ENCODE measurements at places on chromosomes 11 and 22. TPM values are rescaled to one million over a fixed set of nuclear protein-coding genes. Genes with fewer than 3 reads are reported as not detected.

Gene OR56A5
- total RNA-seq, result not detected

Gene HBG2
- not detected for total RNA-seq

Gene RASSF10
- not detected for total RNA-seq

- no peaks in the 10 kb centered on the region for H3K4me1 ChIP-seq
- DNase-seq, result no peak
- no peaks in the 10 kb centered on the region for H3K36me3 ChIP-seq
- no peak overlapping the region for H3K27ac ChIP-seq
- H3K27me3 ChIP-seq, result no peaks in the 10 kb centered on the region
Observed at GRCh38 chr11:10225553-10225952, 68.5 kb downstream of the SBF2 start.

- H3K27ac ChIP-seq, result no peak overlapping the region
- H3K36me3 ChIP-seq, result no peaks in the 10 kb centered on the region
- H3K4me3 ChIP-seq, result no peak overlapping the region
- H3K4me1 ChIP-seq, result no peaks in the 10 kb centered on the region
- H3K27me3 ChIP-seq, result no peaks in the 10 kb centered on the region
- no peak for DNase-seq
Observed at GRCh38 chr22:28243539-28243938, 324.5 kb upstream of the PITPNB start.

DNA sequence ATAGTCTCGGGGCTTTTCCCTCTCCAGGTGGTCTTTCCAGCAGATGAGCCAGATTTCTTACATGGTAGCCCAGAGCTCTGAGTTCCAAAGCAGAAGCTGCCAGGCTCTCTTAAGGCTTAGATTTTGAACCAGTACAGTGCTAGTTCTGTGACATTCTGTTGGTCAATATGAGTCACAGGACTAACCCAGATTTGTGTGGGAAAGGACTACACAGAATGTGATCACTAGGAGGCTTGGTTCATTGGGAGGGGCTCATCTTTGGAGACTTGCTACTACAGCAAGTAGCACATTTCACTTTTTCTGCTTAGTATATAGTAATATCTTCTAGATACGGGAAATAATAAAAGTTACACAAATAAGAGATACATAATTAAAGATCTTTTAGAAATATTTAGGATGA lies 24.1 kb downstream of the RNF214 start:
- H3K4me3 ChIP-seq, result no peak overlapping the region
- peaks cover 21% of the 10 kb centered on the region for H3K36me3 ChIP-seq
- H3K4me1 ChIP-seq, result no peaks in the 10 kb centered on the region
- H3K27ac ChIP-seq, result no peak overlapping the region
- DNase-seq, result no peak

DNA sequence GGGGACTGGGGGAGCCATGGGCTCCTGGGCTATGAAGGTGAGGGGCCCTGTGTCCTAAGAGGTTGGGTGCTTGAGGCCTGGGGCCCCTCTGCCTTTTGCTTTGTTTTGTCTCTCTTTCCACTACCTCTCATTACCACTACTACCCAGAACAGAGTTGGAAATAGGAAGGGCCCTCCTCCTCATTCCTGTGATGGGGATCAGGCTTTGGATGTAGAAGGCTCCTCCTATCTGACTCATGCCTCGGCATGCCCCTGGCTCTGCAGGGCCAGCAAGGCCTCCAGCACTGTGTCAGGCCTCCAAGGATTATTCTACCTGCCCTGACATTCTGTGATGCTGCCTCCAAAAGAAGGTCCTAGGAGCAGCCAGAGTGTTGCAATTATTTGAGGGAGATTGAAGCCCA lies 766 bp downstream of the IZUMO1R start:
- no peak overlapping the region for H3K27ac ChIP-seq
- H3K4me3 ChIP-seq, result no peak overlapping the region
- H3K4me1 ChIP-seq, result no peaks in the 10 kb centered on the region

- no peaks in the 10 kb centered on the region for H3K36me3 ChIP-seq
- no peaks in the 10 kb centered on the region for H3K27me3 ChIP-seq
- no peak for DNase-seq
- no peak overlapping the region for H3K4me3 ChIP-seq
- H3K27ac ChIP-seq, result no peak overlapping the region
- no peaks in the 10 kb centered on the region for H3K4me1 ChIP-seq
Observed at GRCh38 chr11:81004576-81004975, 1563.7 kb upstream of the TENM4 start.

GRCh38 chr22:35334004-35334403 lies 34.3 kb downstream of the TOM1 start:
- H3K36me3 ChIP-seq, result peaks cover 79% of the 10 kb centered on the region
- no peaks in the 10 kb centered on the region for H3K27me3 ChIP-seq
- H3K4me3 ChIP-seq, result no peak overlapping the region
- H3K27ac ChIP-seq, result no peak overlapping the region

- H3K36me3 ChIP-seq, result no peaks in the 10 kb centered on the region
- peaks cover 8% of the 10 kb centered on the region for H3K4me1 ChIP-seq
- DNase-seq, result no peak
- H3K4me3 ChIP-seq, result no peak overlapping the region
- no peak overlapping the region for H3K27ac ChIP-seq
Observed at GRCh38 chr11:94737171-94737611, 31.0 kb upstream of the AMOTL1 start.

DNA sequence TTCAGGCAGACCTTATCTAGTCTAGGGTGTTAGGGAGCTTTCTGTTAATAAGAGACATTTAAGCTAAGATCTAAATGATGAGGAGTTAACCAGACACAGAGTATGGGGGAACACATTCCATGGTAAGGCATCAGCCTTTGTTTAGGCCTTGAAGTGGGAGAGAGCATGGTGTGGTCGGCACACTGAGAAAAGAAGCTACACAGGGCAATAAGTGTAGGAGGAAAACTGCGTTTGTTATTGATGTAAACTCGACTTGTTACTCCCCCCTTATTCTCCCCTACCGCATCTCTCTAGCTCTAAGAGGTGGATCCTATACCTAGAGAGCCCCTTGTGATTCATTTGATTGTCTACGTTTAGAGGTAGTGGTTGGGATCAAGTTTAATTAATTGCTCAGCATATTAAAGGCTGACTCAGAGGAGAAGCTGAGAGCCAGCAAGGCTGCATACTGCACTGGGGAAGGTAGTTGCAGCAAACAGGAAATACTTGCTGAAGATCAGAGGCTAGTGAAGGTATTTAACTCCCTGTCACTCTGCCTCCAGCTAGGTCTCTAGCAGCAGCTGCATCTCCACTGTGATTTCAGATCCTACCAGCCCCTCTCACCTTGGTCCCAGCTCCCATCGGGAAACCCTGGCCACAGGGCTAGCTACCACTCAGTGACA lies 86.8 kb upstream of the TEAD1 start:
- no peaks in the 10 kb centered on the region for H3K27me3 ChIP-seq
- no peak for DNase-seq
- H3K36me3 ChIP-seq, result no peaks in the 10 kb centered on the region
- no peak overlapping the region for H3K27ac ChIP-seq
- no peaks in the 10 kb centered on the region for H3K4me1 ChIP-seq

DNA sequence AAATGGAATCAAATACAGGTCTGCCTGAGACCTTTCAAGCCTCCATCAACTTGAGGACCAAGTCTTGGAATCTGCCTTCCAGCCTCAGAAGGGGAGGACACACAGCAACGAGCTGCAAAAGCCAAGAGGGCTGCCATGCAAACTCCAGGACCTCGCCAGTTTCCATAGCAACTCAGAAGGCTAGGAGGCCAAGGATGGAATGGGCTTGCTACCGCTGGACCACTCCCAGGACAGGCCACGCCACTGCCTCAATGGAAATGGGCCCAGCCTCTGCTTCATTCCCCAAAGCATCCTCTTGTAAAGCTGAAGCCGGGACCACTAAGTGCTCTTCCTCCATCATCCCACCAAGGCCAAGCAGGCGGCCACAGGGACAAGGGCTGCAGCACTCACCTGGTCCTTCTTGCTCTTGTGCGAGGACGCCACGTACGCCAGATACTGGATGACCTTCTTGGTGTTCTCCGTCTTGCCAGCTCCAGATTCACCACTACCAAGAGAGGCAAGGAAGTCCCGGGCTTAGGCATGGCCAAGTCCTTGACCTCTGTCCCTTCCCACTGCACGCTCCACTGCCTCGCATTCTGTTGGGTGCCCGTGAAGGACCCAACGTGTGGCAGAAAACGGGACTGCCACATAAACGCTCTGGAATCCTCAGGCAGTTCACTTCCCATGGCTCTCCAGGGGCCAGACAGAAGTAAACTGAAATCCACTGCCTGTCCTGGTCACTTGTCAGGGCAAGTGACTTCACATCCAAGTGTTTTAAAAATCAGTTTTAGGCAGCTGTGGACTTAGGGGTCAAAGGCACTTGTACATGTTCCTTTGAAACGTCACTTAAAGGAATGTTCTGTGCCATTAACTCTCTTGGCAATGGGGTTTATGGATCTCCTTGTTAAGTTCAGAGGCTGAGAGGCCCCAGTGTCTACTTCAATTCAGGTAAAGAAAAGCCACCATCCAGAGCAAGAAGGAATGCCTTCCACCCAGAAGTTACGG lies 61.3 kb downstream of the MYH9 start:
- no peak overlapping the region for H3K4me3 ChIP-seq
- no peaks in the 10 kb centered on the region for H3K27me3 ChIP-seq
- H3K27ac ChIP-seq, result peak overlapping the region; percentile 92
- H3K36me3 ChIP-seq, result peaks cover 96% of the 10 kb centered on the region
- no peak for DNase-seq

GRCh38 chr11:113884361-113884836 lies 9.0 kb upstream of the USP28 start:
- no peaks in the 10 kb centered on the region for H3K36me3 ChIP-seq
- no peak for DNase-seq
- no peak overlapping the region for H3K27ac ChIP-seq
- H3K27me3 ChIP-seq, result no peaks in the 10 kb centered on the region

GRCh38 chr11:110968348-110969062 lies 256.3 kb upstream of the ARHGAP20 start:
- no peaks in the 10 kb centered on the region for H3K27me3 ChIP-seq
- H3K27ac ChIP-seq, result no peak overlapping the region
- peak; percentile 3 for DNase-seq
- H3K4me3 ChIP-seq, result no peak overlapping the region
- no peaks in the 10 kb centered on the region for H3K4me1 ChIP-seq

DNA sequence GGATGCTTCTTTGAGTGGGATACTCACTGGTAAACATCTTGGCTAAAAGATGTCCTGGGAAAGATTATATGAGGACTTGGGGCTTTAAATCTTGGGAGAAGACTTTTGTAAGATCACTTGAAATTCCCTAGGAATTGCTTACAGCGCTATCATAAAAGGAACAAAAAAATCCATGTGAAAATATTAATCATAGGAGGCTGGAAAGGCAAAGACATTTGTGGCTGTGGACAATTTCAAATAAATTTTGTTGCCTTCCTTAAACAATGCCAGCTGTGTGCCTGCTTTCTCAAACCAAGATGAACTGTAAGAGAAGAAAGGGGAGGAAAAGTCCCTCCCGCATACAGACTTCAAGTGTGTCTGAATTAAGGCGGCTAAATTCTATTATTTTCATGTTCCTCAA lies 75.6 kb downstream of the SNX19 start:
- H3K4me3 ChIP-seq, result no peak overlapping the region
- H3K27me3 ChIP-seq, result peaks cover 4% of the 10 kb centered on the region
- H3K4me1 ChIP-seq, result no peaks in the 10 kb centered on the region
- H3K36me3 ChIP-seq, result no peaks in the 10 kb centered on the region

GRCh38 chr11:119356349-119357031 lies 10.0 kb upstream of the MFRP start:
- H3K27ac ChIP-seq, result no peak overlapping the region
- peak overlapping the region; percentile 62 for H3K4me3 ChIP-seq
- H3K27me3 ChIP-seq, result peaks cover 4% of the 10 kb centered on the region

GRCh38 chr11:104968856-104969776 lies 742 bp upstream of the CASP4 start:
- H3K4me1 ChIP-seq, result peaks cover 21% of the 10 kb centered on the region
- peaks cover 11% of the 10 kb centered on the region for H3K36me3 ChIP-seq
- H3K27ac ChIP-seq, result no peak overlapping the region
- peak overlapping the region; percentile 72 for H3K4me3 ChIP-seq
- no peaks in the 10 kb centered on the region for H3K27me3 ChIP-seq

- no peaks in the 10 kb centered on the region for H3K27me3 ChIP-seq
- H3K4me1 ChIP-seq, result peaks cover 26% of the 10 kb centered on the region
- H3K27ac ChIP-seq, result no peak overlapping the region
- peaks cover 46% of the 10 kb centered on the region for H3K36me3 ChIP-seq
- peak overlapping the region; percentile 93 for H3K4me3 ChIP-seq
- no peak for DNase-seq
Observed at GRCh38 chr11:88335284-88335683, 2.3 kb downstream of the CTSC start.

DNA sequence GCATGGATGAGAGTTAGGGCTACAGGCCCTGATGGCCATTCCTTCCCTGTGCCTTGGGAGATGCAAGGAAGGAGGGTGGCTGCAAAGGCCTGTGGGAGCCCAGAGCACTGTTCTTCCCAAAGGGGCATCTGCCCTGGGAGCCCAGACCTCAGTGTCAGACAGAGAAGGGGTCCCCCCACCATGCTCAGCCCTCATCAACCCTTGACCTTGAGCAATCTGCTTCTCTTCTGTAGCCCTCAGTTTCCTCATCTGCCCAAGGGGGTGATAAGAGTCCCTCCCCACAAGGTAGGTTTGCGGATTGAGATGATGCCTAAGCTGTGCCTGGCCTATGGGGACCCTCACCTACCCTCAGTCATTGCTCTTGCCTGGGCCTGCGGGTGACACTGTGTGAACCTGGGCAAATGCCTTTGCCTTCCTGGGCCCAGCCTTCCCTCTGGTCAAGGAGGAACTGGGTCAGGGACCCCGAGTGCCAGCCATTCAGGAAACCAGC lies 47.5 kb downstream of the IGLL5 start:
- no peaks in the 10 kb centered on the region for H3K27me3 ChIP-seq
- no peak for DNase-seq
- no peaks in the 10 kb centered on the region for H3K36me3 ChIP-seq
- H3K27ac ChIP-seq, result no peak overlapping the region
- H3K4me3 ChIP-seq, result no peak overlapping the region

DNA sequence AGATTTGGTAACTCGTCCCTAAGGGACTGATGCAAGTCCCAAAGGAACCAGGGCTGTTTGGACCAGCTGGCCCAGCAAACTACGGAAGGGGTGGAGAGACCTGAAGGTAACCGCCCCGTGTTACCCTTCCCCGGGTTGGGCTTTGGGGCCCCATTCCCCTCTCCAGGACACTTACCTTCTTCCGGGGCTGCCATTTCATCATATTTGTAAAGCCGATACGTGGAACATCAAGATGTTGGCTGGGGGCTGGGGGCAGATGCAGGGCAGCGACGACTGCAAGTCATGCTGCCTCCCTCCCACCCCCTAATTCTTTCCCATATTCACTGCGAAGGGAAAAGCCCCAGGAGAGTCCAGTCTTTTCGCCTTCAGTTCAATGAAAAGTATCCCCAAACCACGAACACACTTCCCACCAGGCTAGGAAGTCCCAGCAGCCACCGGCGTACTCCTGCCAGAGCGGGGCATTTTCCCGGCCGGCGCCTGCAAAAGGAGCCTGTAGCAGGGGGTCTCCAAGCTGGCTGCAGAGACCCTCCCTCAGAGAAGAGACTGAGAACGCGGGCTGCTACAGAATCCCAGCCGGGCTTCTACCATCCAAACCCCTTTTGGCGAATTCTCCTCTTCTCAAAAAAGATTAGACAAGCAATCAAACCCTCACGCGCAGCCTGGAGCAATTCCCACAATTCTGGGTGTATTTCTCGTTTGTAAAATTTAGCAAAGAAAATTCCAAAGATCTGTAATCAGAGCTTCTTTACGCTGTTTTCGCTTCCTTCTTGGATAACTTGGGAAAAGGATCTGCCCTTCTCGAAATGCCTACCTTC lies 236.7 kb downstream of the TTC28 start:
- no peaks in the 10 kb centered on the region for H3K36me3 ChIP-seq
- no peak overlapping the region for H3K27ac ChIP-seq
- peaks cover 18% of the 10 kb centered on the region for H3K4me1 ChIP-seq
- H3K4me3 ChIP-seq, result peak overlapping the region; percentile 61

All from CD4-positive, alpha-beta T cell (primary cell).